ENCODE measurements at places on chromosomes 5 and 9. TPM values are rescaled to one million over a fixed set of nuclear protein-coding genes. Genes with fewer than 3 reads are reported as not detected.

- no peak for DNase-seq
These were observed 21.1 kb upstream of the SRFBP1 start for GRCh38 chr5:121940617-121941140.

- peak; percentile 39 for DNase-seq
These were observed 49.1 kb upstream of the EXOC3 start for GRCh38 chr5:393846-394275.

- no peak for DNase-seq
These were observed 509.1 kb downstream of the DTWD2 start for GRCh38 chr5:118479285-118479684.

- DNase-seq, result no peak
These were observed 3.4 kb downstream of the NOTCH1 start for GRCh38 chr9:136542241-136543040.

- peak; percentile 55 for DNase-seq
These were observed at the start of gene RABL6 for GRCh38 chr9:136807281-136808074. Gene RABL6, plus strand, starts transcription at chr9:136807948. Its CDS starts 249 bp downstream, at chr9:136808197.

DNA sequence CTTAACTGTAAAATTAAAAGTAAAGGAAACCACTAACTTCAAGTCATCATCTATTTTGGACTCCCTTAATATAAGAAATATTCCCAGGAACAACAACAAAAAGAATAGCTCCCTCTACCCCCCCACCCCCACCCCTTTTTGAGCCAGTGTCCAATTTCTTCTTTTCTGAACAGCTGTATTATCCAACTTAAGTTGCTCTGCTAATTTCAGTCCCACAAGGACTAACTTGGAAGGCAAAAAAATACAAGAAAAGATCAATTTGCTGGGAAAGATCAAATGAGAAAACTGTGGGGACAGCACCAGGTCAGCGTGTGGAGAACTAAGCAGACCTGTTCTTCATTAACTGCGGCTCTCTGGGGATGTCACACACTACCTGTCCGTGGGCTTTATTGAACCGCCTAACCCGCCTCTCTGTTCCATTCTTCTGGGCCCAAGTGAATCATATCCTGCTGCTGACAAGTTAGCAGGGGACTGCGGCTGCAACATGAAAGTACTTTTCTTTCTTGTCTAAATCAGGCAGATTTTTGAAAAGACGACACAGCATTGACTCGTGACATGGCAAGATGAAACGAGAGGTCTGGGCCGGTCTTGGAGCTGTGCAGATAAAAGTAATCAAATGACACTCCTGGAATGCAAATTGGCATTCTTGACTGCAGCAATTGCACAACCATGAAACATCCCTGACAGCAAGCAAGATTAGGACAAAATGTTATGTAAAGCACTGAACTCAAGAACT, 2.7 kb downstream of the BNC2 start:
- DNase-seq, result peak; percentile 81

DNA sequence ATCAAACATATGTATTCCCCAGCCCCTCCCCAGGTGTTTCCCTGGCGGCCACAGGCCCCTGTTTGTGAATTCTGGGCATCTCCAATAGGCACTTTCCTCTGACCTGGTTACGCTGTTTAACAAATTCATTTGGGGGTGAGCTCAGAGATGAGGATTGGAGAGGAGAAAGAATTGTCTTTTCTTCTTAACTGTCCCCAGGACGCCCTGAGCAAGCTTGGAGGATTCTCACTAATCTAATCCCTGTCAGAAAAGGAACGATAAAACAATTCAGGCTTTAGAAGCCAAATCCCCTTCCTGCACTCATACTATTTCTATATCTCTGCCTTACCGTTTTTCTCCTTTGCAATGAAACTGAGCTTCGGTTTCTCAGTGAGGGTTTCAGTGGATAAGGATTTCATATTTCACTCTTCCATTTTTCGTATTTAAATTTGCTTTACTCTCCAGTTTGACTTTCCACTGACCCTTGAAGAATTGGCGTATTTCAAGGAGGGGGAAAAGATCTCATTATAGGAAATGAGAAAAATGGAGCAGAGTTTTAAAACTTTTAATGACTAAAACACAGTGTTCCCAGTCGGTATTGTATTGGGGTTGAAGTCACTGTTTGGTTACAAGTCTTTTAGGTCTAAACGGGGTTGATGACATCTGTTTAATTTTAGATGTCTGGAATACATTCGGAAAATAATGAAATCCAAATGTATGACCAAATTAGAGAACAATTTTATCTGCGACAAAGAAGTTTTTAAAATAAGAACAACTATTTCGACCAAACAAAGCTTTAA, 180.1 kb downstream of the MACROH2A1 start:
- no peak for DNase-seq

DNA sequence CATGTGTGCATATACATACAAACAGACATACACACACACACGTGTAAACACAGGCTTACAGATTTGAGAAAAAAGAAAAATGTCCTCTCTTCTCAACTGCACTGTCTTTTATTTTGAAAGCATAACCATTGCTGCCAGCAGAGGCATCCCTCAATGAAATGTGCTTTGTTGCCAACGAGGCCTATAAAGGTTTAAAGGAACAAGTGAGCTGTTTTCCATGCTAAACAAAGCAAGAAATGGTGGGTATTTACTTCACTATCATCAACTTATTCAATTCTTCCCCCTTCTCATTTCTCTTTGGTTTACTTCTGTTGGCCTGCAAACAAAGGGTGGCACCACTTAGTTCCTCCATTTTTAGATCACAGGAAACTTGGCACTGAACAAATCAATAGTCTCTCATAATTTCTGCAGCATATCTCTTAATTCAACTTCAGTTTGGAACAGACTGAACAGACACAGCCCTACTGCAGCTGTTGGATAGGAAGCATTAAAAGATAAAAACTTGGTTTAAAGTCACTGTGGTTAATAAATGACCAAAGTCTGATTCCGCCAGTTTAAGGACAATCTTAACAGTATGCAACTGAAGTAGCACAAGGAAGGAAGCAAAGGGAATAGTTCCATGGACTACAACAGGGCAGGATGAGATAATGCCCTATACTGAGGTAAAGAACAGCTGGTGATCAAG, 21.7 kb downstream of the TTC33 start:
- DNase-seq, result no peak

DNA sequence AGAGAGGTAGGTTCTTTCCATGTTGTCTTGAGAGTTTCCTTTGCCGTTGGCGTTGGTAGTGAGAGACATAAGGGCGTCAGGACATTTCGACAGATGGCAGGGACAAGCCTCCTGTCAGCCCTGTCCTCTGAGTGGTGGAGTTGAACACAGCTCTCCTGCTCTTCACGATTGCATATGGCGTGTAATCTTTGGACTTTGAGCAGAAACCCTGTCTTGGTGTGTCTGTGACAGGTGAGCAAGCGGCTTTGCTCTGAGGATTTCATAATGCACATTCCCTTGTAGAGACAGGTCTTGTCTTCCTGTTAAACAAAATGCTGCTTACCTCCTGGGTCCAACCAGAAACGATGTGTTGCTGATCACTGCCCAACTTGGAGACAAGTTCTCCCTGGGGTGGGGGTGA, 146.5 kb downstream of the NXNL2 start:
- DNase-seq, result no peak

DNA sequence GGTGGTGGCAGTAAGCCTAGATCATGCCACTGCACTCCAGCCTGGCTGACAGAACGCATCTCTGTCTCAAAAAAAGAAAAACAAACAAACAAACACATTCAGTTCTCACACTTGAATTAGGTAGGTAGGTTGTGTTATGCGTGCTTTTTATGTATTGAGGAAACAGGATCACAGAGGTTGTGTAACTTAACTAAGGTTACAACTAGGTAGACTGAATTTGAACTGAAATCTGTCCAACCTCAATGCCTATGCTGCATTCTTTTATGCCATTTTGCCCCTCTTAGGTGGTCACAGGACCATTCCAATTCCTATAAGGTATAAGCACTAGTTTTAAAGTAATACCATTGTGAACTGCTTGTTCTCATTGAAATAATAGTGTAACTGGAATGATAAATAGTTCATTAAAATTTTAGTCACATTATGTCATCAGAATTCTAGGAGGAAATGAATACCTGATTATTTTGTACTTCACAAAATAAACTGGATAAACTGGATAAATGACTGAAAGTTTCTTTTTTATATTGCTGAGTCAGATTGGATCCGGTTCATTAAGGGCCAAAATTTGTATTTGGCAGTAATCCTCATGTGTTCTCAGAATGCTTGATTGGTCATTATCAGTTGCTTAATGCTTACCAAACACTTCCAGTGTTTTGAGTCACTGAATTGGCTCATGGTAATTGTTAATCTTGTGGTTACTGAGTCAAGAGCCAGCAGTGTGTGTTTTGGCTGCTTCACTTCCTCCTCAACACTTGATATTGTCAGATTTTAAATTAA, 7.1 kb downstream of the UBAP1 start:
- DNase-seq, result peak; percentile 93

GRCh38 chr5:169415371-169415770, 114.4 kb upstream of the SLIT3 start:
- DNase-seq, result no peak

DNA sequence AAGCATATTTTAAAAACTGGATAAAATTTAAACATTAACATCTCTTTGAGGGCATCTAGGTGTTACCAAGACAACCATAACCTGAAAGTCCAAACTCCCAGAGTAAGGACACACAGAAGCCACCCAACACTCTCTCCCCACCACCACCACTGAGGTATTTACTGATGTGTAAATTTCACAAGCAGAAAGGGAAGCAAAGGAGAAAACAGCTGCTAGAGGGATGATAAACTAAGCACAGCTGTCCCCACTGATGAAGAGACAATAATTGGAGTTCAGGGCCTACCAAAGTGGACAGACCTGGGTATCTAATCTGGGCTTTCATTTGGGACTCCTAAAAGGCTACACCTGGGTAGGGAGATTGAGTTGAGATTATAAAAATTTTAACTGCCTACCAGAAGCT, 63.6 kb downstream of the FRMD3 start:
- no peak for DNase-seq

GRCh38 chr5:1951165-1951816, 68.6 kb upstream of the IRX4 start:
- DNase-seq, result no peak

CDHR2 gene
- polyA plus RNA-seq, result not detected

FAM81B gene
- not detected for polyA plus RNA-seq

ANKRD18B gene
- 7.1 TPM for polyA plus RNA-seq

NOL8 gene
- polyA plus RNA-seq, result 7.4 TPM

SURF2 gene
- polyA plus RNA-seq, result 16.3 TPM

OR1Q1 gene
- polyA plus RNA-seq, result not detected
